ENCODE measurements at places on chromosomes 5 and 9.

- no peak for DNase-seq
Measured at GRCh38 chr9:23621924-23622323, 204.1 kb downstream of the ELAVL2 start.

- DNase-seq: no peak
Measured at GRCh38 chr5:93117751-93118531, 463.1 kb downstream of the NR2F1-AS1 start.

GRCh38 chr9:130791303-130791894 lies 43.7 kb upstream of the ABL1 start:
- DNase-seq: no peak

DNA sequence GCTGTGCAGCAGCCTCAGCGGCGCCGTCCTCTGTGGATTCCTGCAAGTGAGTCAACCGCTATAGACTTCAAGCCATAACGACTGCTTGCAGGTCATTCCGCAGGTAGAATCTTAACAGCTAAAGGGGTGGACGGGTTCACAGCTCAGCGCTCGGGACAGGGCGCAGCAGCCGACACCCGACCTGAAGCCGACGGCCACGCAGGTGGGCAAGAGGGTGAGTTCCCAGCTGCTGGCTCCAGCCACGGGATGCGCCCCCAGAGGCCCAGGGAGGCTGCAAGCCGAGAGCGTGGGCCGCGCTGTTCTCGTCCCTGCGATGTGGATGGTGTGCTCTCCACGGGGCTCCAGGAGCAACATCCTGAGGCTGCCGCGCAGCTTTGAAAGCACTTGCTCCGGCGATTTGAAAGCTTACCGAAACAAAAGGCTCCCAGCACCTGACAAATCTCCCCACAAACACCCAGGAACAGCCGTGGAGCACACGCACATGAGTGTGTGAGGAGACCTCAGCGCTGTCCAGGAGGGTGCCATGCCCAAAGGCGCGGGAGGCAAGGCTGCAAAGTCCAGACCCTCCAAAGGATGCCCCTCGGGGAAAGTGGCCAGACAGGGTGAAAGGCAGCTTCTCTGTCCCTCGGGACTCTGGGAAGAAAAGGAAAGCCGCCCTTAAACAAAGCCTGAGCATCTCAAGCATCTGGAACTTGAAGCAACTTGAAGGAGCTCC lies 48.7 kb downstream of the EXD3 start:
- no peak for DNase-seq

DNA sequence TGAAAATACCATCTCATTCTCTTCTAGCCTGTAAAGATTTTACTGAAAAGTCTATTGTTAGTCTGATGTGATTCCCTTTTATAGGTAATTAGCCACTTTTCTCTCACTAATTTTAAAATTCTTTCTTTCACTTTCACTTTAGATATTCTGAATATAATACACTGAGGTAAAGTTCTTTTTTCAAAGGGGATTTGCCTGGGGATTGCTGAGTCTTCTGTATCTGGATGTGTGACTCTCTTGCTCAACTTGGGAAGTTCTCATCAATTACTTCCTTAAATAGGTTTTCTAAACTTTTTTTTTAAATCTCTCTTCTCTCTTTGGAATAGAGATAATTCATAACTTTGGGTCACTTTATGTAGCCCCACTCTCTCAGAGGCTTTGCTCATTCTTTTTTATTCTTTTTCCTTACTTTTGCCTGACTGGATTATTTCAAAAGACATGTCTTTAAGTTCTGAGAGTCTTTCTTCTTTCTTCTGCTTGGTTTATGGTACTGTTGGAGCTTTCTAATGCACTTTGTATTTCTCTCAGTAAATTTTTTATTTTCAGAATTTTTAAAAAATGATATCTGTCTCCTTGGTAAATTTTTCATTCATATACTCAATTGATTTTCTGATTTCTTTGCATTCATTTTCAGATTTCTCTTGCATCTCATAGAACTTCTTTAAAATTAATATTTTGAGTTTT lies 55.9 kb upstream of the IL12B start:
- no peak for DNase-seq

DNA sequence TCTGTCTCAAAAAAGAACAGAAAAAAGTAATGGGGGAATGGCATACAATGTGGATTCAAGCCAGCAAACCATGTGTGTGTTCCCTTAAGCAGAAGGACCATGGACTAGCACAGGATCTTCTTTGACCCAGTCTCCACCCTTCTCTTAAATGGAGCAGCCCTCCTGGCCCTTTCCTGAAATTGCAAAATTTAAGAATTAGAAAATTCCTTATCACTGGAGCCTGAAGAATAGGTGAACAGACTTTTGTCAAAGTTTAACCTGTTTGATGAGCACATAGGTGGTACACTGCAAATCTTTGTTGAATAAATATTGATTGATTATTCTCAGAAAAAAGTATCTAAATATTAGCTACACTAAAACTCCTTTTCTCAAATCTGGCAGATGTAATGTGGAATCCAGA lies 12.6 kb downstream of the DMGDH start:
- no peak for DNase-seq

DNA sequence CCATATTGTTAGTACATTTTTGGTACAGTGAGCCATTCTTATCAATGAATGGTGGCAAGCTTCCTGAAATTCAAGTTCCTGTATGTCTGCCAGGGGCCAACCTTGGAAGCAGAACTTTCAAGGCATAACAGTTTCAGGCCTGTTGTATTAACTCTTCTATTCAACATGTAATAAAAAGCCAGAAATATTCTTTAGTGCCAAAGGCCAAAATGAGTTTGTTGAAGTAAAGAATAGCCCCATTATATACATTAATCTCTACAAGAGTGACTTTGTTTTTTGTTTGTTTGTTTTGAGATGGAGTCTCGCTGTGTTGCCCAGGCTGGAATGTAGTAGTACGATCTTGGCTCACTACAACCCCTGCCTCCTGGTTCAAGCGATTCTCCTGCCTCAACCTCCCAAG lies 321.3 kb downstream of the KDM4C start:
- no peak for DNase-seq

DNA sequence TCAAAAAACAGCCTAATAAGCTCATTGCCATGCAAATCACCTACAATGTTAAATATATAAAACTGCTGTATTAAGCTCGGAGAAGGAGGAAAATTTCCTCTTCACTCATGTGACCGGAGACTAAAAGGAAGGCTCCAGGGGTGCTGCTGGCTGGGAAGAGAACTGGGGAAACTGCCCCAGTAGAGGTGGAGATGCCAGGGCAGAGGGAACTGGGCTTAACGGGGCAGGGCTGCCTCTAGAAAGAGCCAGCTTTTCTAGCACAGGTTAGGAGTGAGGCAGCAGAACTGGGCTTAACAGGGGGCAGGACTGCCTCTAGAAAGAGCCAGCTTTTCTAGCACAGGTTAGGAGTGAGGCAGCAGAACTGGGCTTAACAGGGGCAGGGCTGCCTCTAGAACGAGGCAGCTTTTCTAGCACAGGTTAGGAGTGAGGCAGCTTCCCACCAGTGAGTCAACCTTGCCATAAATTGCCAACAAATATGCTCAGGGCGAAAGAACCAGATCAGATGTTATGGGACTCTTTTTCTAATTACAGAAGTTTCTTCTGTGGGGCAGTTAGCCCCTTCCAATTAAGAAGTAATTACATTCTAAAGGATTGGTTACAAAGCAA lies 115.3 kb downstream of the FANCC start:
- no peak for DNase-seq

GRCh38 chr9:126915281-126915816 lies 767 bp downstream of the RALGPS1 start:
- DNase-seq: peak; percentile 63
